ENCODE measurements at places on chromosomes 13 and 19. TPM values are rescaled to one million over a fixed set of nuclear protein-coding genes. Genes with fewer than 3 reads are reported as not detected.

- no peak for DNase-seq
Observed at GRCh38 chr13:90311929-90312328, 1035.6 kb upstream of the MIR17HG start.

Gene MTUS2
- total RNA-seq: 26.4 TPM

Gene ZNF835
- 4.7 TPM for total RNA-seq

Gene CBLC
- total RNA-seq: not detected

GRCh38 chr19:37655689-37656371 lies 565 bp upstream of the ZFP30 start:
- DNase-seq: peak; percentile 28

- peak; percentile 82 for DNase-seq
Observed at GRCh38 chr19:4911786-4912672, 2.7 kb downstream of the UHRF1 start.

Measured in thoracic aorta (tissue), 2 donors.